ENCODE measurements at places on chromosomes 3 and 15.

DNA sequence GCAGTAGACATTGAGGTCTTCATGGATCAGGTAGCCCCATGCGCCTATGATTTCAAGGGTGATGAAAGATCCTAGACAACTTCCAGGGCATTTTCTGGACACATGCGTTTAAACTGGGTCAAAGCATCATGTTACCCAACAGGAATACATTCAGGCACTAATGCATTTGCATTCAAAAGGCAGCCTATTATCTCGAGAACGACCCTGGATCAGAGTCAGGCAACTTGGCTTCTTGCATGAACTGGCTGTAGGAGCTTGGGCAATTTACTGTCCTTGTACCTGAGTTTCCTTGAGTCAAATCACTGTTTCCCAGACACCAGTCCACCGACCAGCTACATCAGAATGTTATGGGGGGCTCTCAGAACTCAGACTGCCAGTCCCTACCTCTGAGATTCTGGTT, 51.5 kb upstream of the CHST2 start:
- DNase-seq = no peak

GRCh38 chr3:150299201-150299600, 108.9 kb upstream of the TSC22D2 start:
- DNase-seq = no peak

DNA sequence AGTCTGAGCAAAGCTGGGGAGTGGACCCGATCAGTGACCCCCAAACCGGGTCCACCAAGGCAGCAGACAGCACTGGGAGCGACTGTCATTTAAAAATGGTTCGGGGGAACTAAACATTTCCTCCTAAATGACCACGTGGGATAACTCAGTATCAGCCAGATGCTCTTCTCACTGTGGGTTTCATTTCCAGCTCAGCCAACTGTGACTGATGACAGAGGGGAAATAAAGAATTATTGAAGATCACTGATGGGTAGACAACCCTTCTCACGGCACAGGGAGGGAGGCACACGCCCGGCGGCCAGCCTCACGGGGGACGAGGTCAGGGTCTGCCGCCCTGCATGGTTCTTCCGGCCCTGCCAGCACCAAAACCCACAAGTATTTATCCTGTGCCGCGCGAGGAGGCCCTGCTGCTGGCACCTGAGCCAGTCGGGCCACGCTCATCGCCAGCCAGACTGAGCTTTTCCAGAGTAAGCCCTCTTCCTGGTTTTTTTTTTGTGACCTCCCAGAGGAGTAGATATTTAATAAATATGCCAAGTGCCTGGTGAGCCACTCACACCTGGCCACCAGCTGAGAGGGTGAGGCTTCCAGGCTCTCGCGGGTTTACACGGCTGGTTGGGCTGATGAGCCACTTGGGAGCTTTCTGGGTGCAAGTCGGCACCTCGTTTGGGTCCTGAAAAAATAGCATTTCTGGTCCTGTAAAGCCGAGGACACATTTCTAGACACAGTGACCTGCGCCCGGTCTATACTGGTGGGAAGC, 6.2 kb downstream of the MELTF start:
- DNase-seq = no peak

GRCh38 chr3:40207796-40208195, 101.7 kb upstream of the EIF1B start:
- DNase-seq = no peak

DNA sequence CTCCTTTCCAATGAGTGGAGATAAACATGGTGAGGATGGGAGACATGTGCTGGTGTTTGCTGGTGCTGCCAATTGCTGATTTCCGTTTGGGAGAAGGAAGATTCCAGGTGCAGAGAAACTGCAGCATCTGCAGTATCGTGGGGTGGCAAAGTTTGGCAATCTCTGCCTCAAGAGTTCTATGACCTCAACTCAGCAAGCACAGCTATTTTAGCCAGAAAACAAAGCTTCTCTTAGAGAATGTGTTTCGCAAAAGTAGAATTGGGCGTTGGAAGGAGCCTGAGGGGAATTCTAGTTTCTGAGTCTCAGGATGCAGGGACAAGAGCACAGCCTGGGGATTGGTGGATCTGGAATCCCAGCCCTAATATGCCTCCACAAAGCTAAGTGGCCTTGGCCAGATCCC, 18.2 kb upstream of the SHC4 start:
- no peak for DNase-seq

DNA sequence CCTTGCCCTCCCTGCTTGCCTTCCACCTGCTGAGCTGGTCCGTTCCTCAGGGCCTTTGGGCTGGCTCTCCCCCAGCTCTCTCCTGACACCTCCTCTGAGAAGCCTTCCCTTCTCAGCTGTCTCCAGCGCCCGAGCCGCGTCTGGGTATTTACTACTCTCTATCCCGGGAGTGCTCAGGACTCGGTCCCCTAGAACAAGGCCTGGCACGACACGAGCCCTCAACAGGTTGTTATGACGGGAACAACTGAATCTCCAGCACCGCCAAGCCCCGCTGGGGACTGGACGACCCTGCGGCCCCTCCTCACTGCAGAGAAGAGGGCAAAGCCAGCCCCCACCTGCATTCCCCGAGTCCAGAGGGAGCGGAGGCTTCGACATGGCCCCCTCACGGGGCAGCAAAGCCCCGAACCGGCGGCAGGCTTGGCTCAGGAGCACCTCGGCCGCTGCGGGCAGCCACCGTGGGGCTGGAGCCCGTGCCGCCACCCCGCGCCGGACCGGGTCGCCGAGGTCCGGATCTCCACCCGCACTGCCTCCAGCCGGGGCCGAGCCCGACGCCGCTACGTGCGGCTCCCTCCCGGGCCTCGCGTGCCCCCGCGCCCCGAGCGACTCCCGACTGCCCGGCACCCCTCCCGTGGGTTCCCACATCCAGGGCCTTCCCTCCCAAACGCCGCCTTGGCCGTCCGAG, 792 bp downstream of the TPRA1 start:
- no peak for DNase-seq

DNA sequence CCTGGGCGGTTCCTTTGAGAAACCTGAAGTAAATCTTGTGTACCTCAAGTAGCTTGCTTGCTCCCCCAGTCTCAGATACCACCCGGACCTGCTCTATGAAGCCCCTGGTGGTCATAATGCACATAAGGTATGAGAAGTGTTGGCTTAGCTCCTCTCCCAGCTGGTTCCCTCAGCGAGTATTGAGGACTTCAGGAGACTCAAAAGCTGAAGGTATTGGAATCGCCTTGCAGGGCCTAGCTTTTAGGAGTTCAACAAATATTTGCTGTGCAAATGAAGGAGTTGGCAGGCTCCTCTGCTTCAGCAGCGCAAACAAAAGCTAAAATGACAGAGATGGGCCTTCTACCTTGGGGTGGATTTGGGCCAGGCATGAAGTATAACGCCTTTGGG, 1.7 kb downstream of the CMTM8 start:
- peak; percentile 57 for DNase-seq

DNA sequence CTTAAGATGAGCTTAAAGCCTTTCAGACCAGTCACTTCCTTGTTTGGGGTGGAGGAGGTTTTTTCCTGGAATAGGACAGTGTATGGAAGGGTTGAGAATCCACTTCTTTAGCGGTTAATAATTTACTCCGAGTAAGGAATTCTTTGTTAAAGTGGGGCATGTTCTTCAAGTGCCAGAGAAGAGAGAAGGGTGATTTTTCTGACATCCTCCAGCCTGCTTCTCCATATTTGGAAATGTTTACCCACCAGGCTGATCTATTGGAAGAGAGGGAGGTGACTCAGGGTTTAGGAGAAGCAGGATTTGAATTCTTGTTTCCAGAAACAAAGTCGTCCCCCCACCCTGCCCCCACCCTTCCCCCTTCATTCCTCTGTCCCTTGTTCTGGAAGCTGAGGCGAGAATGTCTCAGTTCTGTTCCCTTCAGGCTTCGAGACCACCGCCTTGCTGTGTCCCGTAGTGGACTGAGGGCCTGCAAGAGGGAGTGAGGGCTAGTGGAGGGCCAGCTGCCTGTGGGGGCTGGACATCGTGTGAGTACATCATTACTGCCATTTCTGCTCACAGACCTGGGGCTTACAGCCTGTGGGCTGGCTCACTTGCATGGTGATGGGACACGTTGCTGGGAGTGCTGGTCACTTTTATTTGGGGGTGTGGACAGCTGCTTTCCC, 58.5 kb downstream of the LPP start:
- DNase-seq = no peak

DNA sequence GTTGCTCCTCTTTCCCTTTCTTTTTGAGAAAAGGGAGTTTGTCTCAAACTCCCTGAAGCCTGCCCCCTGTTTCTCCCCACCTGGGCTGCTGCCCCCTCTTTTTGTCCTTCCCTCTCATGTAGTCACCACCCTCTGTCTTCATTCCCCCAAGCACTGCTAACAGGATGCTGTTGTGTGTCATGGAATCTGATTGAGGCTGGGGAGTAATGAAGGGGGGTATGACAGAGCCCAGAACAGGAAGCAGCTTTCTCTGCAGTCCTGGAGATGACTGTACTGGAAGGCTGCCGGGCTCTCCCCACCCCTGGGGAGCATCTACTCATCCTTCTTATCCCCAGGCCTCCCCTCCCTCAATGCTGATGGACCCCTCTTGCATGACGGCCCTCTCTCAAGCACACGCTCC, 181.6 kb downstream of the ABHD5 start:
- no peak for DNase-seq

- DNase-seq = no peak
These were observed 152.8 kb downstream of the DNAJB8 start for GRCh38 chr3:128313935-128314334.

- DNase-seq = no peak
These were observed 76.7 kb downstream of the RAD18 start for GRCh38 chr3:8886546-8886945.

DNA sequence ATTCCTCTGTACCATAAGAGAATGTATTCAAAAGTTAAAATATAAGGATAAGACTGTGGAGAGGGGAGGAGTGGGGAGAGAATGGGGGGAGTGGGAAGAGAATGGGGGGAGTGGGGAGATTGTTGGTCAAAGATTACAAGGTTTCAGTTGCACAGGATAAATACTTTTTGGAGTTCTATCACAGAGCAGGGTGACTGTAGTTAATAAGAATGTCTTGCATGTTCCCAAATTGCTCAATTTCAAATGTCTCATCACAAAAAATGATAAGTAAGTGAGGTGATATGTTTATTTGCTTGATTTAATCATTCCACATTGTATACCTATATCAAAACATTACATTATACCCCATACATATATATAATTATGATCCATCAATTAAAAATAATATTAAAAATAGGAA, 23.0 kb upstream of the MEF2A start:
- no peak for DNase-seq

DNA sequence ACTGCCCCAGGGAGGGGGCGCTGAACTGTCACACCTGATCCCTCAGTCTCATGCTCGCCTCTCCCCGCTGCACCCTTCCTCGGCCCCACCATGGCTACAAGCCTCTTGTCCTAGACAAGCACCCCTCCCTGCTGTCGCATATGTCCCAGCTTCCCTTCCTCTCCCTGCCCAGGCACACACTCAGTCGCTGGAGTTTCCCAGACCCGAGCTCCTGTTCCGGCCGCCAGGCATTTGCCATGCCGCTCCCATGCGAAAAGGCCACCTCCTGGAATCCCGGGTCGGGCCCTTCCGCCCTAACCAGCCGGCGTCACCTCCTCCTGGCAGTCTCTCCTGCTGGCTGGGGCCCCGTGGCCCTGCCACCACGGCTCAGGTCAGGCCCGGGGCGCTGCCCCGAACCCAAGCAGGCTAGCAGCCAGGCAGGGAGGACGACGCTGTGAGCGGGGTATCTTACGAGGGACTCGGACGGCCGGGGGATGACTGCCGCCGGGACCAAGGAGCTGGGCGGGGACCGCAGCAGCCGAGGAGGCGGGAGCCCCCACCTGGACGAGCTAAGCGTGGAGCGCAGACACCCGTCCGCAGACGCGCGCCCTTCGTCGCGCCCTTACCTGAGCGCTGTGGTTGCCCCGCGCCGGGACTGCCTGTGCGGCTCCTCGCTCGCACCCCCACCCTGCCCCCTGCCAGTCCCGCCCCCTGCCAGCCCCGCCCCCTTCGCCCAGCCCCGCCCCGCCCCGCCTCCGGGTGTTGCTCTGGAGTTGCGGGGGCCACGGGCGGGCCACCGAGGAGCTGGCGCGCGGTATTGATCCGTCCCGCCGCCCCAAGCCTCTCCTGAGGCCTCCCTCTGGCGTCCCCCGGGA, at the start of gene ALS2CL:
Gene ALS2CL, minus strand, starts transcription at position 642 of the 854 bp plus-strand sequence. CDS start 4,239 bp downstream, outside the sequence.
- DNase-seq = peak; percentile 3

DNA sequence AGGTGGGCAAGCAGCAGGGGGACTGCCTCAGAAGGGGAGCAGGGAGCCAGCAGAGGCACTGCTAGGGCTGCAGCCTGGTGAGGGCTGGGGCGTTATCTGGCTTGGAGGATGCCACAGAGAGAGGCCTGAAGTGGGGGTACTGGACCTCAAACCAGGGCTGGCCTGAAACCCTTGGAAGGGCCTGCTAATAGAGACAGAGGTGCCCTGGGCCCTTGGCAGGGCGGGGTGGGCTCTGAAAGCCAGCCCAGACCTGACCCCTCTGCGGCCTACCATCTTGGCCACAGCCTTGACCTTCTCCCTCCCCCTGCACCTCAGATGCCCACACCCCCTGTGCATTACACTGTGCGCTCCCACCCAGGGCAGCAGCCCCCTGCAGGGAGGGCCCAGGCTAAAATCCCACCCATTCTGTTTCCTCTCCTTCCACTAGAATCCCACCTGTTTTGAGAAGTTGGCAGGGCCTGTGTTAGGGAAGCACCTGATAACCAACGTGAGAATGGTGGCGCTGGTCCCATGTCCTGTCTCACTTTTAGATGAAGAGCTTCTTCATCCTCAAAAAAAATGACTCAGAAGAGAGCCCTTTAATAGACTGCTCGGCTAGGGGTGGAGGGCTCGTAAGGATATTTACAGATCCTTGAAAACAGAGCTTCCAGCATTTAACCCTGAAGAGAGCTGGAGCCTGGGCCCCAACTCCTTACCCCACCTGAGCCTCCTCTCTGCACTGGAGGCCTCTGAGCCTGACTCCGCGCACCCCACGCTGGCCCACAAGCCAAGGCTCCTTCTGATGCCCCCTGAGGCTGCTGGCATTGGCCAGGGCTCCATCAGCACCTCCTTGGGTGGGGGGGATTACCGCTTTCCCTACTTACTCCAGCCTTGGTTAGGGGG, 29.8 kb downstream of the LOXL1 start:
- DNase-seq = no peak

- DNase-seq = peak; percentile 94
These were observed at the start of gene RAD51 for GRCh38 chr15:40694688-40695468. Gene RAD51, plus strand, starts transcription at chr15:40695174. Its CDS starts 3,585 bp downstream, at chr15:40698759.

GRCh38 chr3:117837391-117837790, 1127.8 kb downstream of the TUSC7 start:
- DNase-seq = no peak

DNA sequence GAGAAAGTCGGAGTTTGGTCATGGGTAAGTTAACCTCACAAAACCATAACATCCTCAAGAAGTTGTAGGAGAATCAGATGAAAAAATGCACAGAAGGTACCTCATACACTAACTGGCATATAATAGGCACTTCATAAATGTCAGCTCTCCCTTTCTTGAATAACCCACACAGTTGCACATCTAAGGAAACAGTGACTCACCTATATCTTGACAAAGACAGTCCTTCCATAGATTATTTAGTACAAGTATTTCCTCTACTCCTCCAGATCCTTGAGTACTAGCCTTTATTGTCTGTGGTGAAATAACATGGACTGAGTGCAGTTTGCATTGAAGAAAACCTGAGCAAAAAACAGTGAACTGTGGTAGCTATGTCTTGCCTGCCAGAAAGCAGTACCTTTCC, 46.6 kb downstream of the MAGI1 start:
- DNase-seq = no peak
